ENCODE measurements at places on chromosomes 11 and 22.

- DNase-seq: no peak
Measured at GRCh38 chr11:126403658-126404057, 48.2 kb downstream of the ST3GAL4 start.

DNA sequence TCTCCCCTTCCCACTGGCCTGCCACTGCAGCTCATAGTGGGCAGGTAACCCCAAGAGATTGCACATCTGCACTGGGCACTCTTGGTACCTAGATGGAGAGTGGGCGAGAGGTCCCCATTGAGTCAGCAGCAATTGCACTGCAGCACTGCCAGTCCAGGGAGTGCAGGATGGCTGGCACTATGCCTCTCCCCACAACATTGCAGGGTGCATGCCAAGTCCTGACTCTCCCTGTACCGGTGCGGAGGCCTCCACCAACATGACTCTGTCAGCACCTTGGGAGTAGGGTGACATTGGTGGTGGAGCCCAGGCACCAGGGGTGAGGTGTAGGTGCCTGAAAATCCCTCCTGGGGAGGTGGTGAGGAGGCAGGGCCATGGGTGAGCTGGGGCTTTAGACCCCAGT lies 82.2 kb downstream of the TRAF6 start:
- DNase-seq: no peak

DNA sequence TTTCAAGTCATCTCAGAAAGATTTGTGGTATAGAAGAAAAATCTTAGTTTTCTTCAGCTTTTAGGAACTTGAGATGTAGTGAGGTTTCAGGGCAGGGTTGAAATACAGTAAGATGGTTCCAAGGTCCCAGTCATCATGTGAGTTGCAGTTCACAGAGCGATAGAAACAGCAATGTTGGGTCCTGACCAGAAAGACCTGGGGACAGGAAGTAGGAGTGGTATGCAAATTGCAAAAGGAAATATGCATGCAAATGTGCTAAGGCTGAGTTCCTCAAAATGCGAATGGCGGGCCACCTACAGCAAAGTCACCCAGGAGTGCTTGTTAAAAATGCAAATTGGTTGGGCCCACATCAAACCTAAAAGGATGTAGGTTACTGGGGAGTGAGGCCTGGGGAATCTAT lies 1032.7 kb upstream of the TENM4 start:
- no peak for DNase-seq

DNA sequence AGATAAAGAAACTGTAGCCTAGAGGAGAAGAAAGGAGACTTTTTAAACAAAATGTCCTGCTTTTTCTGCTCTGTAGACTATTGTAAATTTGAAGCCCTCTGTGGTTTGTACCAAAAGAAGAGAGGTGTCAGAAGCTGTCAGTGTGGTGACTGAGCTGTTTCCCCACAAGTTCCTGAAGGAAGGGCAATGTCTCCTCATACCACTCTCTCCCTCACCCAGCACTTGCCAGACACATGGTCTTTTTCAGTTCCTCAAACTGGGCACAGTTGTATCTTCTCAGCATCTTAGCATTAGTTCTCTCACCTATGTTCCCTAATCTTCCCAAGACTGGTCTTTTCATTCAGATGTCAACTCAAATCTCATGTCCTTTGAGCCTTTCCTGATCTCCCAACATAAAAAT lies 4.3 kb downstream of the BCO2 start:
- no peak for DNase-seq

- DNase-seq: no peak
Measured at GRCh38 chr11:62569611-62570010, 4.1 kb downstream of the EEF1G start.

- DNase-seq: peak; percentile 66
Measured at GRCh38 chr11:3824714-3825472, 15.9 kb downstream of the RHOG start.

DNA sequence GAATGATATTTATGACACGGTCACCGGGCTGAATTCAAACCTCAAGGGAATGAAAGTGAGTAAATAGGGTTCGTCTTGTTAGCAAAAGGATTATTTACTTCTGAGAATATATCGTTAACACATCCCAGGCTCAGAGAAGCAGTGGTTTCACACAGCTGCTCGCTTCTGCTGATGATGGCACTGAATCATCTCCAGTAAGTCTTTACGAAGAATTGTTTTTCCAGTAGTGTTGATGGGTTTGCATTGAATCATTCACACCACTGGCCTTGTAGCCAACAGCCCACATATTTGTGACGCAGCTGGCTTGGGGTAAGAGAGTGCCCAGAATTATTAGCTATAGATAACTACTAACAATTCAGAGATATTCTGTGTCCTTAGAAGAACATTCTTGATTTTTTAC lies 236.3 kb downstream of the CADM1 start:
- DNase-seq: no peak

DNA sequence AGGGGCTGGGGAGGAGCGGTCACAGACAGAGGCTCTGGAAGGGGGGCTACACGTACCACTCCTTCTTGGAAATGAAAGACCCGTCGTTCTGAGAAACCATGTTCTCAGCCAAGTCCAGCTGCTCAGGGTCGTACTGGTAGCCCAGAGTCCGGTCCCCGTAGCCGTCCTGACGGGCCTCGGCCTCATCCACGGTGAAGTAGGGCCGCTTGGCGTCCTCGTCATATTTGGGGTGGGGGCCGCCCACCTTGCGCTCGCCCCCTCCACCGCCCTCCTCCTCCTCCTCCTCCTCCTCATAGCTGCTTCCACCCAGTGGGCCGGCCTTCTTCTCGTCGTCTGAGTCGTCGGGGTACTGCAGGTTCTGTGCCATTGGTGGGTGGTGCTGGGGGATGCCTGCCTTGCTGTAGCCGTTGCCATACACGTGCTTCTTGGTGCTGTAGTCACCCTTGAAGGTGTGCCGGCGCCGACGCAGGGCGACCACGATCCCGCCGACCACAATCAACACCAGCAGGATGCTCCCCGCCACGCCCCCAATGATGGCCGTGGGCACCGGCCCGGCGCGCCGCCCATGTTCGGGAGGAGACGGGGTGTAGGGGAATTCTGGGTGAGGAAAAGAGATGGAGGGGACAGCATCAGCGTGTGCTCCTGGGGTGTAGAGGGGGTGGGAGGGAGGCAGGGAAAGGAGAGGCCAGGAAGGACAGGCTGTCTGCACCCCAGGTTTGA lies 64.1 kb downstream of the NECTIN1 start:
- no peak for DNase-seq

- no peak for DNase-seq
Measured at GRCh38 chr11:93921695-93922468, 71.5 kb upstream of the VSTM5 start.

DNA sequence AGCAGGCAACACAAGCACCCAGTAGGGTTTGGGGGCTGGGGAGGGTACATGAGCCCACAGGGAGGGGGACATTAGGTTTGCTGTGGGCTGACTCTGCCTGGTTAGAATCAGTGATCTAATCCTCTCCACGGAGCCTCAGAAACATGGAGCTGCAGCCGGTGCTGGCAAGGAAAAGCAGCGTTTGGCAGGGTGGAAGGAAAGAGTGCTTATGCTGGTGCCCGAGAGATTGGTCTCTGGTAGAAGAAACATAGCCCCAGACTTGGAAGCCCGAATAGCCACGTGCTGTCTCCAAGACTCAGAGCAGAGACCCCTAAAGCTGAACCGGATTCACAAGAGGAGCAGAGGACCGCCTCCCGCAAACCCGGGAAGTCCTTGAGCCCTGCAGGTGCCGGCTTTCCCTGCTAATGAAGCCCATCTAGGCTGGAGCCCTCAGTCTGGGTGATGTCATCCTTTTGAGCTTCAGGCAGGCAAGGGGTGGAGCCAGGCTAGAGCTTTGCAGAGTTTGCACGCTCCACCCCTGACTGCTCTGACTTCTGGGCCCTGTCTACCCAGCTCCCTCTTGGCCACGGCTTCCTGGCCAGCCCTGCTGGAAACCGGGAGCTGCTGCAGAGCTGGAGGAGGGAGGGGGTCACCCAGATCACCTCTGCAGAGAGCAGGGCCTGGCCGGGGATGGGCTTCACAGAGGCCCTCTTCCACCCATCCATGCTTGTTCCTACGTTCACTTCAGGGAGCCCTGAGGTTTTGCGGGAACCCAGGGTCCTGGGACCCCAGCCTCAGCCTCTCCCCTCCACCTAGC lies 35.0 kb upstream of the JAM3 start:
- DNase-seq: peak; percentile 34

- no peak for DNase-seq
Measured at GRCh38 chr11:130144141-130144540, 15.4 kb upstream of the ST14 start.

DNA sequence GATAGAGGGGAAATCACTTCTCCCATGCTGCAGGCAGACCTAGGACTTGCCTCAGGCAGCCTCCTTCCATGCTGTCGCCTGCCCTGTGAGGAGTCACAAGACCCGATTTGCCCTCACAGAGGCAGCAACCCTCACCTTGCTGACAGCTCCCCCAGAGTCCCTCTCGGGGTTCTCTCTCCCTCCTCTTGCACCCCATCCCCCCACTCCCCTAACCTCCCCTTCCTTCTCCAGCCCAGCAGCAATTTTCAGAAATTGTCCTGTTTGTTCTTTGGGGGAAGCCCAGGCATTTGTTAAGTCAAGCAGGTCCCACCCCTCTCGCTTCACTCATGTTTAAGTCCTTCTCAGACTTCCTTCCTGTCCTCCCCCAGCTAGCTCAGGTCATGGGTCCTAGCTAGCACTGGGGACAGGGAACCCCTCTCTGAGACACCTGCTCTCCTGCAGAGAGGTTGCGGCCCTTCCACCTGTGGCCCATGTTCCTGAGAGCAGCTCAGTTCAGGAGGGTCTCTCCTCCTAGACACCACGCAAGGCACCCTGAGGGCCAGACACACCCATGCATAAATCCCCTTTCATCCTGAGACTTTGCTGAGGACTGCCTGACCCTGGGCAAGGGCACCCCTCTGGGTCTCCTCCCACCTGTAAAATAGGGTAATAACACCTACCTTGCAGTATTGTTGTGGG lies 6.3 kb upstream of the FXYD2 start:
- no peak for DNase-seq

DNA sequence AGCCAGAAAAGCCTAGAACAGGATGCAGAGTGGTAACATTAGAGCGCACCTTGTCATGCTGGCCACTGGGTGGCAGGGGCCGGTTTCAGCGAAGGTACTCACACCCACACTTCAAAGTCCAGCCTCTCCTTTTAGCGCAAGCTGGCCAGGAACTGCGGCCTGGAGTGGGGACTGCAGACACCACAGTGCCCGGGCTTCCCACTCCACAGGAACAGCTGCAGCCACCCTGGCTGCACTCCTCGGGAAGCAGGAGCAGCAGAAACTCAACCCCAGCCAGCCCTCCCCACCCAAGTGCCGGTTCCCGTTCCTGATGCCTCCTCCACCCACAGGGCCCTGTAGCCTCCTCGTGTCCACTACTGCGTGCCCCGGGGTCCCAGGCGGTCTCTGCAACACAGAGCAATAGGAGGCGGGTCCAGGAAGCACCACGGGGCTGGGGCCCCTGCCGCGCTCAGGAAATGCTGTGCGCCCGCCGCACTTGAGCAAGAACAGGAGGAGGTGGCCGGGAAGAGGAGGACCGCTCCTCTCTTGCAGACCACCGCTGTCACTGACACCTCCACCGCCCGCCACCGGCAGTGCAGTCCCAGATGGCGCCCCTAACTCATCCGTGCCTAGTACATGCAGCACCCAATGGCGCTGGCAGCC lies 2.2 kb downstream of the RFPL2 start:
- peak; percentile 55 for DNase-seq

- no peak for DNase-seq
Measured at GRCh38 chr11:125402435-125402834, 93.6 kb downstream of the FEZ1 start.

GRCh38 chr22:24191893-24192292 lies 10.6 kb downstream of the SUSD2 start:
- DNase-seq: no peak

- no peak for DNase-seq
Measured at GRCh38 chr11:12284316-12285050, 92.9 kb upstream of the PARVA start.

DNA sequence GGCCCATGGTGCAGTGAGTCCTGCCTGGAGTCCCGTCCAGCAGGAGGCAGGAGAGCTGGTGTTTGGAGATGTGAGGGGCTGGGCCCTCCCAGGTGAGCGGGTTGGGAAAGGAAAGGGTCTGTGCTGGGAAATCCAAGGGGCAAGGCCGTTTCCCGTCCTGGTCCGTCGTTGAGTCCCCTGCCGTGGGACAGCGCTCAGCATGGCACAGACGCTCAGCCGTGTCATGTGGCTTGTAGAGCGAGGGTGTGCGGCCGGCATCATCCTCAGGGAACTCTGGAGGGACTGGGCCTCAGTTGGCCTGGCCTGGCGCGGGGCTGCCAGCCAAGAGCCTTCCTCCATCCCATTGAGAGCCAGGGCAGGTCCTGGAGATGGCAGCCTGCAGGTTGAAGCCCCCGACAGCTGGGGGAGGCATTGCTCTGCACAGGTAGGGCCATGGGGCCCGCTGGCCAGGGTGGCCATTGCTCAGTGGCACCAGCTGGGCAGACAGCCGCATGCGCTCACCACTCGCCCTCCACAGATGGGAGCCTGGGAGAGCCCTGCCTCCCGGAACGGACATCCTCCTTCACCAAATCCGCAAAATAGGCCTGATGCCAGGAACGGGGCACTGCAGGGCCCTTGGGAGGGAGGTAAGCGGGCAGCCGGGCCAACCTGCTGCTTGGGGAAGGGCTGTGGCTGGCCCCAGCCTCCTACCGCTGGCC lies 28.7 kb downstream of the KCNQ1 start:
- no peak for DNase-seq

DNA sequence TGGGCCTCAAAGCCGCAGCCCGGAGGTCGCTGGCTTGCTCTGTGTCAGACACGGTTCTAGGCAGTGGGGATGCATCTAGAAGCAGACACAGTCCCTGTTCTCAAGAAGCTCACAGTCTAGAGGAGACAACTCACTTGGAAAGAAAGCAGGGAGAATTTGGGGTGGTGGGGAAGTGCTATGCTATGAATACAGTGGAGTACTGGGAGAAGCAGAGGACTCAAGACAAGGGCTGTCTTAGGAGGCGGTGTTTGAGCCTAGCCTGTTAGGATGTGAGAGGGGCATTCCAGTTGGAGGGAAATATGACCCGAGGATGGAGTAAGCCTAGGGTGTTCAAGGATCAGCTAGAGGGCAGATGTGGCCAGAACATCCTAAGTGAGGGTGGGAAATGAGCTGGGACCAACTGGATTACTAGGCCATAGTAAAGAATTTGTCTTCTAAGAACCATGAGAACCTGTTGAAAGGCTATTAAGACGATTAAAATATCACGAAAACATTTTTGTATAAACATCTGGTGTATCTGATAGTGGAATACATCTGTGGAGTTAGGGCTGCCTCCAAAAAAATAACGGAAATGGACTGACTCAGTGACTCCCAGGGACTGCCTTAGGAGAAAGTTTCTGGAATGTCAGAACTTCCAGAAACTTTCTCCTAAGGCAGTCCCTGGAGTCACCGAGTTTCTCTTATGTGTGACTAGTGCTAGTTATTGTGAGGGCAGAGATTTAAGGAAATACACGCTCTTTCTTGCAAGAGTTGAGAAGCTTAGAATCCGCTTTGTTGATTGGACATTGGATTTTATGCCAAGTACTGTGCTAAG lies 1.1 kb upstream of the PITPNB start:
- DNase-seq: no peak

GRCh38 chr11:12567746-12568460 lies 106.3 kb upstream of the TEAD1 start:
- DNase-seq: no peak
